ENCODE measurements at places on chromosomes 16 and 17.

DNA sequence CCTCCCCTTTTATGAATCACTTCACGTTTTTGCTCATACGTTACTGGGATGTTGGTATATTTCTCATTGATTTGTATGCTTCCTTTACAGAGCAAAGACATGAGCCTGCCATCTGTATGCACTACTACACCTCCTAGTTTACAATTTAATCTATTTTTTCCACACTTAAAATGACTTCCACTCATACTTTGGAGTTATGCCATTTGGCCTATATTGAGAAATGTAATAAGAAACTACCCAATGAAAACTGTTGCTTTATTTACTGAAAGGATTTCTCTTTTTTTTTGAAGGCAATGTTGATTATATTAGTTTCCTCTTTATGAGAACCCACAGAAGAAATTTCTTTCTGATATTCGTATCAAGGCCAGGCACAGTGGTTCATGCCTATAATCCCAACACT lies 43.1 kb downstream of the DUSP14 start:
- DNase-seq = no peak

DNA sequence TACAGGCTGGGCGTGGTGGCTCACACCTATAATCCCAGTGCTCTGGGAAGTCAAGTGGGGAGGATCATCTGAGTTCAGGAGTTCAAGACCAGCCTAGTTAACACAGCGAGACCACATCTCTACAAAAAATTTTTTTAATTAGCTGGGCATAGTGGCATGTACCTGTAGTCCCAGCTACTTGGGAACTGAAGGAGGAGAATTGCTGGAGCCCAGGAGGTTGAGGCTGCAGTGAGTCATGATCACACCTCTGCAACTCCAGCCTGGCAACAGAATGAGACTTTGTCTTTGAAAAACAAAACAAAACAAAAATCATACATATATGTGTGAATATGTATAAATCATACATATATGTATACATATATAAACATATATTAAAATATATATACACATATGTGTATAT lies 54.1 kb upstream of the MARCHF10 start:
- no peak for DNase-seq

DNA sequence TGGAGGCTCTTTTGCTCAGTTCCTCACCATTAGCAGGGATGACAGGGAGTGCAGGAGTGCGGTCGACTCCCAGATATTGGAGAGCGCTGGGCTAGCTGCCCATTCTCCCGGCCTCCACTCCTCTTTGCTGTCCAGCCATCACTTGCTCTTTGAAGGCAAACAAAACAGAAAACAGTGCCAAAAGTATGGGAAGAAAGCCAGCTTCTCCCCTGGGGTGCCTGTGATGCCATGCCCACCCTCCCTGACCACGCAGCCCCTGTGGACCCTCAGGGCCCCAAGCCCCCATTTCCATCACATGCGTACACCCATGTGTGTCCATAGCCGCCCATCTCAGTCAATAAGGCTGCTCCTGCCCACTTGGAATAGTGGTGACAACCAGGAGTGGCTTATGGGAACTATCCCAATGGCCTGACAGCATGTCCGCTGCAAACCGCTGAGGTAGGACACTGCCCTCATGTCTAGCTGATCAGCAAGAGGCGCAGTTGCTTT lies 30.0 kb downstream of the MAPT start:
- DNase-seq = no peak

GRCh38 chr17:9239793-9240658 lies 218.7 kb downstream of the NTN1 start:
- no peak for DNase-seq

GRCh38 chr16:51881731-51882130 lies 665.2 kb downstream of the TOX3 start:
- DNase-seq = peak; percentile 86

- DNase-seq = no peak
These were observed 1.0 kb upstream of the ANTKMT start for GRCh38 chr16:719815-720446.

DNA sequence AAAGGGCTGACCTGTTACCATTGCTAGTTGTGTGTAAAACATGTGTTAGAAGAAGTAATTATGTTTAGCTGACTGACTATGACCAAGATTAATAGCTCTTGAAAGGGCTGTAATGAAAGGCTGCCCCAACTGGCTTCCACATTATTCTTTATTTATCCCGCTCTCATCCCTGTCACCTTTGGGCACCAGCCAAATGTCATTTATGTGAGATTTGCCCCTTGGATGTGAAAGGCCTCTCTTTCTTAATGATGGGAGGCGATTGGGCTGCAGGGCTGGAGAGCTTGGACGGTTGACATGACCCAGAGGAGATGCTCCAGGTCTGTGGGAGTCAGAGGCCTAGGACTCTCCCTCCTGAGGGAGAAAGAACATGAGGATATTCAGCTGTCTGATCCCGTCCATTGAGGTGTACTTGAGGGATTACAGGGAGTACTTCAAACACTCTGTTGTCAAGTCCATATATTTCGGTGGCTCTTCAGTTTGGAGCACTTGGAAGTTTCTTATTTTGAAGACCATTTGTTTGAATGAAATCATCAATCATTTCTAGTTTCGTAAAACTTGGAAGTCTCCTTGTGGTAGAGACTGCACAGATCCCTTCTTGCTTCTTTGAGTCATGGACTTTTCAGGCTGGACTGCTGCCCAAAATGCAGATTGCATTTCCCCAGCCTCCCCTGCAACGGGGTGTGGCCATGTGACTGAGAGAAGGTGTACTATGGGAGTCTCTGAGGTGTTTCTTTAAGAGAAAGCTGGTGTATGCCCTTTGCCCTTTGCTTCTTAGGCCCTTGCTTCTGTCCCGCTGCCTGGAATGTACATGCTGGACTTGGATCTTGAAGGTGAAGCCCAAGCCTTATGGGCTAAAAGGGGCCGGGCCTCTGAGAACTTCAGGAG lies 51.3 kb downstream of the FTO start:
- DNase-seq = no peak

- no peak for DNase-seq
These were observed 4.2 kb downstream of the CSNK1D start for GRCh38 chr17:82269138-82269881.

DNA sequence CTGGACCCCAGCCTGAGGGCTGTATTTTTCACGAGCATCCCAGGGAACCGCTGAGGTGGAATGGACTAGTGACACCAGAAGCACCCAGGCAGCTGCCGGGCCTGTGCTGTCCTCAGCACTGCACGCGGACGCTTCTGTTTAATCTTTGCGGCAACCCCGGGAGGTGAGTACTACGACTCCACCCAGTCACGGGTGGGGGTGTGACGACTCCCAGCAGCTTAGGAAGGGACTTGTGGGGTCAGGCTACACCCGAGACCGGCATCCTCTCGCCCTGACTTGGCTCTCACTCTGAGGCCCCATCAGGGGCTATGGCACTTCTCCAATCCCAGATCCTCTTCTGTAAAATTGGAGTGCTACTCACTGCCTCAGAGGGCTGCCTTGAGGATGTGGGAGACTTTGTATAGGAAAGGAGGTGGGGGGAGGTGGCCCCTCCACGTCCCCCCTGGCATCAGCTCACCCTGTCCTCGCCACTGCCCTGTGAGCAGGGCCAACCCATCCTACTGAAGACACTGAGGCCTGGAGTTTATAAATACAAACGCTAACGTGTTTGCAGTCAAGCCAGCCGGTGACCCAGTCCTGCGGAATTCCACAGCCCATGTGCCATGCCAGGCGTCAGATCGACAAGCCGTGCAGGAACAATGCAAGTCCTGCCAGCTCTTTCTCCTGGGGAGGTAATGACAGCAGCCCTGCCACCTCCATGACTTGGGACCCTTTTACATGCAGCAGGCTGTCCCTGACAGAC lies 44.4 kb downstream of the PPL start:
- DNase-seq = no peak

DNA sequence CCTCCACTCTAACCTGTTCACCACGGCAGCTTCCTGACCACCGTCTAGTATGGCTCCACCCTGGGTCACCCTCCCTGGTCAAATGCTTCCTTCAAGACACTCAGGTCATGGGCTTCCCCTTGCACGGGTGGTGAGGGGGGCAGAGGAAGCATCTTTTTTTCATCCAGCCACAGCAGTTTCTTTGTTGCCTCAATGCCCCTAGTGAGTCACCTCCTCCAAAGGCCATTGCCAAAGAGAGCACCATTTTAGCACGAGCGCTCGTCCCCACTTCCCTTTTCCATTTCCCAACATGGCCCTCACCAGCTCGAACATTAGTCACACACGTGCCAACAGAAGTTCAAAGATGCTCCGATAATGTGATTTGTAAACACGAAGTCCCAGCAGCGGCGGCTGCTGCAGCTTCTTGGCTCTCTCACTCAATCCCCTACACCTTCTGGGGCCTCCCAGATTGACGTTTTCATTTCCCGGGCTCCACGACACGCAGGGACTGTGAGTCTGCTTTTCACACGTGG lies 134.6 kb downstream of the GAS7 start:
- no peak for DNase-seq

DNA sequence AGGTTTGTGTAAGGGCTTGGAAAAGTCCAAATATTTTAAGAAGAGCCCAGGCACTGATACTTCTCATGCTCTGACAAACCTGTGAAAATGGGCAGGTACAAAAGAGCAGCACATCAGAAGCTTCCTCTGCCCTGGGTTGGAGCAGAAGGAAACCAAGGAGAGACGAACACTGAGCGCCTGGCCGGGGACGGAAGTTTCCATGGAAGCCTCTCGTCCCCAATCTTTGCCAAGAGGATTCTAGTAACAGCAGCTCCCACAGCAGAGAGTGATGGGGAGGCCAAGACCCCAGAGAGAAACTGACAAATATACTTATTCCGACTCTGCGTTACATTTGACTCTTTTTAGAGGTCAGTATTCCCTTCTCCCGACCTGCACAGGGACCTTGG lies 268.5 kb downstream of the C16orf95 start:
- no peak for DNase-seq

DNA sequence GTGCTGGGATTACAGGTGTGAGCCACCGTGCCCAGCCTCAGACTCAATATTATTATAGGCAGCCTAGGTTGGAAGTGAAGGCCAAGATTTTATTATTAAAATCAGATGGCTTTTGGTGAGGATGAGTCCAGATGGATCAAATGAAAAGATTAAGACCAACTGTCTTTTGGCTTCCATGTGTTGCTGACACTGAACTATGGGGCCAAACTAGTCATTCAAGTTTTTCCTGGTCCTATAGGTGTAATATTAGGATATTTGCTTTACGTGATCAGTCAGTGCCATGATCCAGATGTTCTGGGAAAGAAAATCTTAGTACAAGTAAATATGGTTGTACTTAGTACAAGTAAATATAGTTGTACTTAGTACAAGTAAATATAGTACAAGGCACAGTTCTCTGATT lies 140.6 kb downstream of the MAP2K6 start:
- DNase-seq = no peak

DNA sequence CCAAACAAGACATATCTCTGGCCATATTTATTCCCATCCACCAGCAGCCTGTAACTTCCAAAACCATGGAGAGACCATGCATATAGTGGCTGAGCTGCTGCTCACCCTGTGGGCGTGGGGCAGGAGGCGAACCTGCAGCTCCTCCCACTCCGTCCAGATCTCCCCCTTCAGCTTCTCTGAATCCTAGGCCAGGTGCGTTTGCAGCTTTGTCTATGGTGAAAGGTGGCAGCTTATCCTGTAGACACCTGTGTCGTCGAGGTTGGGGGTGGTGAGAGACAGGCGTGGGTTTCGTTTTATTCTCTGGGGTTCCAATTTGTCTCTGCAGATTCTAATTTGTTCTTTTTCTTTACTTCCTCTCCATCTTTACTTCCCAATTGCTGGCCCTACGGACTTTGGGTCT lies 9.7 kb upstream of the ANKS4B start:
- no peak for DNase-seq

DNA sequence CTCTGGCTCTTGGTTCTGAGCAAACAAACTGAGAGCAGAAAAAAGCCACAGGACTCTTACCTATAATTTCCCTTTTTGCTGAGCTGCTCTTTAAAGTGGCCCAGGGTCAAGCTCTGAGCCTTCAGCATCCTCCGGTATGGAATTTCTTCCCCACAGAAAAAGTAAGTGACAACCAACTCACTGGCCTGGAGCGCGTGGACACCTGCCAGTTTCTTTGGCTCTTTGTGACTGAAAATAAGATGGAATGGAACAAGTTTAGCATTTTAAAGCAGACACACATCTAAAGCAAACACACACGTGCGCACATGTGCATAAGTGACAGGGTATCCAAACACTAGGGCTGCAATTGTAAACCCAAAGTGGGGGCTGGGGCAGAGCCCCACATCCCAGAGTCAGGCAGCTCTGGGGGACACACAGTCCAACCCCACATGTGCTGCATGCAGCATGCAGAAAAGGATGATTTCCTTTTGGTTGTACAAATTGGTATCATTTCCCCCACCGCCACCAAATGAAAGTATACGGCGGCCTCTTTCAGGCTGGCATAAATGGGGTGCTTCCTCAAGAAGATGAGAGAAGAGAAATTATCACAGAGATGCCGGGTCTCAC lies 27.5 kb downstream of the AXIN2 start:
- no peak for DNase-seq

- DNase-seq = no peak
These were observed 30.9 kb downstream of the CMTM3 start for GRCh38 chr16:66635406-66635805.

DNA sequence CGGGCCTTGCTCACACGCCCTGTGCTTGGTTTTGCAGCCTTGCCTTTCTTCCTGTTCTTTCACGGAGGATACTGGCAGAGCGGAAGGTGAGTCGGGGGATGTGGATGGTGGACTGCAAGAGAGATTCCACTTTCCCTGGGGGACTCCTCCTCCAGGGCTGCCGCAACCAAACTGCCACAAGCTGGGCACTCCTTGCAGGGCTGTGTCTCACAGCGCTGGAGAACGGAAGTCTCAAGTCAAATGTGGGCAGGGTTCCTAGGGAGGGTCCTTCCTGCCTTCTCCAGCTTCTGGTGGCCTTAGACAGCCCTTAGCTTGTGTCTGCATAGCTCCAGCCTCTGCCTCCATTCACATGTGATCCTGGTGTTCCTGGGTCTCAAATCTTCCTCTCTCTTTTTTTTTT lies 11.4 kb upstream of the BIRC5 start:
- no peak for DNase-seq

DNA sequence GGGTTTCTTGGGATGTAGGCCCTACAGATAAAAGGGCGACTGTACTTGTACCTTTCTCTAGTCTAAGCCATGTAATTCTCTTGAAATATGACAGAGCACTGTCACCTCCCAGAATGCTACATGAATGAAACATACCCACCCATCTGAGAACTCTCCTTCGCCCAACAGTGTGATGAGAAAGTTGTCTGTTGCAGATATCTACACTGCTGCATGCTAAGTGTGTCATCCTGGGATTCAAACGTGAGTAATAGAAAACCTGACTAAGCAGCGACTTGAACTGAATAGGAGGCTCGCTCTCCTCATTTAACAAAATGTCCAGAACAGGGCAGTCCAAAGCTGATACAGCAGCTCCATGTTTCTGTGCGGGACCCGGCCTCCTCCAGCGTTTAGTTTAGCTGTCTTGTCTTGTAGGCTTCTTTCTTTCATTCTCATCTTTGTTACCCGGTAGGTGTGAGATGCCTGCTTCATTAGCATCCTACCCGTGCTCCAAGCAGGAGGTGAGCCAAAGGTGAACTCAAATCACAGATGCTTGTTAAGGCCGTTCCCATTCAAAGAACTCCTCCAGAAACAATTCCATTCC lies 211.9 kb downstream of the PRKCA start:
- no peak for DNase-seq

- no peak for DNase-seq
These were observed 2.7 kb downstream of the COTL1 start for GRCh38 chr16:84614968-84615813.

GRCh38 chr16:4833584-4833983 lies 13.5 kb downstream of the GLYR1 start:
- DNase-seq = no peak

- no peak for DNase-seq
These were observed 1.4 kb upstream of the TTLL6 start for GRCh38 chr17:48818361-48818841.

Data from non-pigmented ciliary epithelial cell (primary cell).